ENCODE measurements at places on chromosomes 3 and 15.

DNA sequence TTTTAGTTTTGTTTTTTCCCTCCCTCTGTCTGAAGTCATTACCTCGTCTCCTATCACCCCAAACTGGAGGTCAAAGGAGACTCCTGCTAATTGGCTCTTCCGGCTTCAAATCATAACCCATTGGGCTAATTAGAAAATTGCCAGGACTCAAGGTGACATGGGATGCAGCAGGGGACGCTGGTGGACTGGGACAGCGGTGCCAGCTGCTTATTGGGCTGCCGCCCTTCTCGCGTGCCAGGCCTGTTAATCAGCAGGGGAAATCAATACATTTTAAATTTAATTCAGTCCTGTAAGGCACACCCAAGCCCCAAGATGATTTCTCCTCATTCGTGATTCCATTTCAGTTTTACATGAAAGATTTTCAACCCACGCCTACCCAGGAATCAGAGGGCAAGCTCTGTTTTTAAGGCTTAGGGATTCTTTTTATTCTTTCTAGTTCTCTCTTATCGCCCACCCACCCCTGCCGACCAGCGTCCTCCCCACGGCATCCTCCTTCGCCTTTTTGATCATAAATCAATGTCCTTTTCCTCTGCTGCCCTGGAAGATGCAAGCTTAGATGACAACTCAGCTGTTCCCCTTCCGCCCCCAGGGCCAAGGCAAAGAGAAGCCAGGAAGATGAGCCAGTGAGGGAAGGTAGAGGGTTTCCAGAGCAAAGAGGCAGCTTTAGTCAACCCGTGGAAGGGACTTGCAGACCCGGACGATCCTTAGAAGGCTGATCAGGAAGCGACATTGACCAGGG lies 329.6 kb downstream of the UACA start:
- no peak for DNase-seq

- DNase-seq = no peak
Measured at GRCh38 chr3:144127014-144127413, 155.4 kb downstream of the DIPK2A start.

GRCh38 chr3:89184151-89184995 lies 77.0 kb downstream of the EPHA3 start:
- DNase-seq = no peak

DNA sequence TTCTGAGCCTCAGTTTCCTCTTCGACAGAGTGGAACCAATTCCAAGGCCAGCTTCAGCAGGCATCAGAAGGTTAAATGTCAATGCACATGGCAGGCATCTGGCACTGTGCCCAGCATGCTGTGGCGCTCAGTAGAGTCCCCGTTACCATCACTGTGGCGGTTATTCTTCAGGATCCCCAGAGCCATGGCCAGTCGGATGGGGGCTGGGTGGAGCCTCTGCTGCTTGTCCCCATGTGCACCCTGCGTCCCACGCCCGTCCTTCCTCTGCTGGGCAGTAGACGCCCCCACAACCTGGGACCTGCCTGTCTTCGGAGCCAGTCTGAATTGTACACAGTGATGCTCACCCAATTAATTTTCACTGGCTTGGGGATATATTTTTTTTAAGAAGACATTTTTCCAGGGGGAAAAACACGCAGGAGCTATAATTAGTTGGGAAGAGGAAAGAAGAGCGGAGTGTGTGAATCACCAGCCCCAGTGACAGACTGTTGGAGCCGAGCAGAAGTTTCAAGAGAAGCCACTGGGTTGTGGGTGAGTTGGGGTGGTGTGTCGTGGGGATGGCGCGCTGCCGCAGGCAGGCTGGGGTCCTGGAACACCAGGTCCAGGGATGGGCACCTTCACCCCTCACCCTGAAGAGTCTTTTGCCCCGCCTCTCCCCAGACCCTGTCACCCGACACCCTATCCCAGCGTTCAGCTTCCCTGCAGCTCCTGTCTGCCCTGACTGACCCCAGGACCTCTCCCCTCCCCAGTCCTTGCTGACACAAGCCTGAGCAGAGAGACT lies 26.8 kb upstream of the RPL29 start:
- DNase-seq = no peak

GRCh38 chr3:112497897-112498548 lies 1.2 kb downstream of the BTLA start:
- no peak for DNase-seq

- no peak for DNase-seq
Measured at GRCh38 chr15:79919090-79919748, 22.4 kb upstream of the MTHFS start.

DNA sequence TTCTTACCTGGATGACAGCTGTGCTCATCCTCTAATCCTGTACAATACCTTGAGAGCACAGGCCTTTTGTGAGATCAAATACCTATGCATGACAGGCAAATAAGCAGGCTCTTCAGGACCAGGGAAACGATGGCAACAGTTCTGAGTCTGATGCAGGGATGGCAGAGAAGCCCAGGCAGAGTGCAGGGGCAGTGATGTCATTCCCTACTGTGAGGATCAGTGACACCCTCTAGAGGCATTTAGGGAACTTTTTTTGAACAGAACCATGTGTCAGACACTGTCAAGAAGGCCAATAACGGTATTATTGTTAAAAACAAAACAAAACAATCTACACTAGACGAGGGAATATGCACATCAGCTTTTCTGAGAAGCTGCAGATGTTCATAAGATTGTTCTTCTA lies 314.8 kb upstream of the CTDSPL start:
- no peak for DNase-seq

- no peak for DNase-seq
Measured at GRCh38 chr3:10198761-10199649, 34.3 kb downstream of the IRAK2 start.

GRCh38 chr3:14412831-14413380 lies 10.5 kb downstream of the SLC6A6 start:
- DNase-seq = no peak

DNA sequence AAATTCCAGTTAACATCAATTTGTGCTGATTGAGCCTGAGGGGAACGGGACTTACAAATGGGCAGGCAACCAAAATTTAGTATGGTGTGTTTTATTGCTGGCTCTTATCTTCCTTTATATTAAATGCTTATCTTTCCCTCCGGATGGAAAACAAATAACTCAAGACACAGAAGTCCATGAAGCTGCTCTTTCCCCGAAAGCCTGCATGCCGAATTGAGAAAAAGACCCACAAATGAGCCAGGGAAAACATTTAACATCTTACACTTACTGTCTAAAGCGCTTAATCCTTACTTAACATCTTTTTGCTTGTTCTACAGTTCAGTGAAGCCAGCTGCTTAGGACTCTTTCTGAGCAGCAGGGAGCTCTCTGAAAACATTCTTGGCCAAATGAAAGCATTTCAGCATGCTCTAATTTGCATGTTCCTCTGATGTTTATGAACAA lies 49.5 kb downstream of the HEG1 start:
- DNase-seq = no peak

DNA sequence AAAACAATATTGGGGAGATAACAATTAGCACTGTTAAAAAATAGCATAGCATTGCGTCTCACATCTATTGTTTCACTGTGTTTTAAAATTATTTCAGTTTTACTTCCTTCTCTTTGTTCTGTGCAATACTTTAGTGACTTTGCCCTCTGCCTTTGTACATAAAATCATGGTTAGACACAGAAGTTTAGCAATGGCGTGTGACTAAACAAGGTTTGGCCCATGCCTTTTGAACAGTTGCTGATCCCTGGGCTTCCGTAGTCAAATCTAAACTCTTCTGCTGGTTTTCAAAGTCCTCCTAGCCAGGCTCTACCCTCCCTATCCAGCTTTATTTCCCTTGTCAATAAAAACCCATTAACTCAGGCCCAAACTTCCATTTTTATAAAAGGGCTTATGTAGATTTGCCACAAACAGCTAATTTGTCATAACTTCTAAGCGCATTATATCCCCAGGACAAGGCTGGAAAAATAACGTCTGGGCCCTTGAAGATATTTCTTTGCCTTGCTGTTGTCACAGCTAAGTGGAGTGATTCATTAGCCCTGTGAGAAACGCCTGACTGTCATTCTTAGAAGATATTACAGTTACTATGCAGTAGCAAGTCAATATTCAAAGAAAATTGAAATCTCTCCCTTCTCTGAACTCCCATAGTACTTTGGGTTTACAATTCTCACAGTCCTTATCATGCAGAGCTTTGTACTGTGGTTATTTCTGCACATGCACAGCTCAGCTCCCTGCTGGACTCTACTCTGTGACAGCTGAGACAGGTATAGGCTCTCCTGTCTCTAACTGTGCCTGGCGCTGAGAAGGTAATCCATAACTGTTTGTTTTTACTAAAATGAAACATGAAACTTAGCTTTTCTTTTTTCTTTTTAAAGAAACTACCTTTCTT lies 123.4 kb upstream of the SLC24A5 start:
- DNase-seq = no peak

DNA sequence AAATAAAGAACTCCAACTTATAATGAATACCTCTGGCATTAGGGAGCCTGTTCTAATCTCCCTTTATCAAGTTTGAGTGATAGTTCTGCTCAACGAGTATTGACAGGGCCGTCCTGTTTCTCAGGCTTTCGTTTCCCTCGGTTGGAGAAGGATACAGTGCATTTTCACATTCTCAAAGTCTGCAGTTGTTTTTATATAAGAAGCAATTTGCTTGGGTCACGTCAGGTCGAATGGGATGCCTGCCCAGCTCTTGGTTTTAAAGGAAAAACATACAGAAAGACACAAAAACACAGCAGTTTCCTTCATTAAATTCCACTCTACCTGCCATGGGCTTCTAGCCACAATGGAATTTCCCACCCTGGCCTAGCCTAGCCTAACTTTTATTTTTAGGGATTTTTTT lies 366.3 kb downstream of the TIGIT start:
- no peak for DNase-seq

DNA sequence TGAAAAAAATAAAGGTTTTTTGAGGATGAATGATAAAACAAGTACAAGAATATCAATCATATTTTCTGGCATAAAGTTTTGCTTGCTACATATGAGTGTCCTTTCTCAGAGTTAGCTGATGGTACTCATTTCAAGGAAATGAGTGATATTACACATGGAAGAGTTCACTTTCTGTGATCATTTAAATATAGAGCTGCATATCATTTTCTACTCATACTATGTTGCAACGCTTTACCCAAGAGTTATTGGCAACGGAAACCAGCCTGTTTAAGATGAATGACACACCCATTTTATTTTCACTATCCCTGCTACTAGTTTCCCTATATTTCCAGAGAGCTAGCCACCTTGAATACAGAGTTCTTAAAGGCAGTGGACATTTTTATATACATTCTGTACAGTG lies 35.4 kb upstream of the RBMS3 start:
- DNase-seq = no peak

DNA sequence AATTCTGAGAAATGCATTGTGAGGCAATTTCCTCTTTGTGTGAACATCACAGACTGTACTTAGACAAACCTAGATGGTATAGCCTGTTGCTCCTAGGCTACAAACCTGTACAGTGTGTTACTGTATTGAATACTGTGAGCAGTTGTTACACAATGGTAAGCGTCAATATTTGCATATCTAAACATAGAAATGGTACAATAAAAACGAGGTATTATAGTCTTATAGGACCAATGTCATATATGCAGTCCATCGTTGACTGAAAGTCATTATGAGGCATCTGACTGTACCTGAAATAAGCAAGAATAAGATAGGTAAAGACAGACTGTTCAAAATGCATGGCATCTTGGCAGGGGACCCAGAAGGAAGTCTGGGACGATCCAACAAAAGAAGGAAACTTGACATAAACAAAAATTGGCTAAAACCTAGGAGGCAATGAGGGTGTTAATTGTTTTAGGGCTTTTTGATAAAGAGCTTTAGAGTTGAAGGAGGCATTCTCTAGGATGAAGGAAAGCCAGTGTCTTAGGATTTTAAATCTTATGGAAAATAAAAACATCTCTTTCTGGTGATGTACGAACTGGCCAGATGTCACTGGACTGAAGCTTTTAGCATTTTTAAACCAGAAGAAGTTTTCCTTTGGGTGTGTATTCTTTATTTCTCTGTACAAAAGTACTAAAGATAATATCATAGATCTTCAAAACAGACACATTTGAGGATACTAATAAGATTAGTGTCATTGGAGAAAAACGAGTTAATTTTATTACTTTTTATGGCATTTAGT lies 9.2 kb upstream of the SPRED1 start:
- no peak for DNase-seq

DNA sequence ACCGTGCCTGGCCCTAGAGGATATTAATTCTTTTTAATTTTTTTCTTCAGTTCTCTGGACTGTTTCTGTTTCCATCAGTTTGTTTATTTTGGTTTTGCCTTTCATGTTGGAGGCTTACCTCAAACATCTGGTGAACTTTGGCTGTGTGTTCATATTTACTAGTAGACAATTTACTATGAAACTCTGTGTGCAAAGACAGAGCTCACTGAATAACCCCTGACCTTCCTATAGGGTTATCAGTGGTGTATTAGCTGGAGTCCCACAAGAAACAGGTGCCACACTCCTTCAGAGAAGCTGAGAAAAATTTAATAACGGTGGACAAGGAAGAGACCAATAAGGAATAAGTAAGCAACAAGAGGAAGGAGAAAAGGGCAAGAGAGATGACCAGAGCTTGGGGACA lies 28.8 kb upstream of the TRA2B start:
- DNase-seq = no peak
